ENCODE measurements at places on chromosomes 11 and 22.

- no peak for DNase-seq
Observed at GRCh38 chr11:133386262-133386661, 146.0 kb downstream of the OPCML start.

DNA sequence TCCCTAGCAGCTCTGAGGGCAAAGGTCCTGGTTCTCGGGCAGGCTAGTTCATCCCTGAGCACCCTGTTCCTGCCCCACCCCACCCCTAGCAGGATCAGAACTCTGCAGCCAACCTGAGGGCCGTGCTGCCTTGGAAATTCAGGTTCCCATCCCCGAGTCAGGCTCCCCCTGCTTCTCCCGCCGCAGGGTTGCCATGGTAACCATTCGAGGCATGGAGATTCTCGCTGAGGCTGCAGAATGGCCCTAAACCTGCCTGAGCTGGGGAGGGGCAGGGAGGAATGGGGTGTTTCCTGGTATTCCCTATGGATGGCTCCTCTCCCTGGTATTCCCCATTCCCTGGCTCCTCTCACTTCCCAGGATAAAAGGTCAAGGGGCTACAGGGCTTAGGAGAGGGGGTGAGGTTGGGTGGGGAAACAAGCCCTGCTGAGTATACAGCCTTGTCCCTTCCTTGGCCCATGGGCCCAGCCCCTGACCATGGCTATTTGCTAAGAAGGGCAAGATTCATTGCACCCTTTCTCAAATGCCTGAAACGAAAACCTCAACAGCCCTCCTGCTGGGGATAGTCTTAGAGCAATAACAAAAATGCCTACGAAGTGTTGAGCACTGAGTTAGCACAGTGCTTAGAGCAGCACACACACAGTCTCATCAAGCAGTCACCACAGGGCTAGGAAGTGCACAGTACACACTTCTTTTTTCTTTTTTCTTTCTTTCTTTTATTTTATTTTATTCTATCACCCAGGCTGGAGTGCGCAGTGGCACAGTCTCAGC lies 58.7 kb downstream of the CHST1 start:
- DNase-seq = no peak

DNA sequence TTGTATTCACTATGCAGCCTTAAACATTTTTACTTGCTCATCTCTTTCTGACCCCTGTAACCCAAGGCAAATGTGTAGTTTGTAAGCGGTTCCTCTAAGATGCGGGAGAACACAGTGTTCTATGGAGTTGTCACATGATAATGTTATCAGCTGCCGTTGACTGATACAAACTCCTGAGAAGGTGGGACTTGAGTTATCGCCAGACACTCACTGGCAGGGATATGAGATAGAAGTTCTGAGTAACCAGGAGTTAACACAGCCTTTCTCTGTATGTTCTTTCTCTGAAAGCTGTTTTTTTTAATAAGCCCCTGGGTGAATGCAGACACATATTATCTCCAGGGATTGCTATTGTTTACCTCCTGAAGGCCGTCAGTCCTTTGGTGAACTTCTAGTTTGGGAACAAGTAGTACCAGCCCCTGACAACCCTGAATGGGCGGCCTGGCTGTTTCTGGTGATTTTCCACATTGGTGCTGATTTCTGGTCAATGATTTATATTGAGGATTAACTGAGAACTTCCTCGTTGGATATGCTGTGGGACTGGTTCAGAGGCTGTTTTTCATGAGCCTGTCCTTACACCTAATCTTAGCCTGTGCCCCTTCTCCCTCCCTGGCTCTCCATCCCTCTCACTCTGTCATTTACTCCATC lies 155.3 kb upstream of the RASSF10 start:
- no peak for DNase-seq

DNA sequence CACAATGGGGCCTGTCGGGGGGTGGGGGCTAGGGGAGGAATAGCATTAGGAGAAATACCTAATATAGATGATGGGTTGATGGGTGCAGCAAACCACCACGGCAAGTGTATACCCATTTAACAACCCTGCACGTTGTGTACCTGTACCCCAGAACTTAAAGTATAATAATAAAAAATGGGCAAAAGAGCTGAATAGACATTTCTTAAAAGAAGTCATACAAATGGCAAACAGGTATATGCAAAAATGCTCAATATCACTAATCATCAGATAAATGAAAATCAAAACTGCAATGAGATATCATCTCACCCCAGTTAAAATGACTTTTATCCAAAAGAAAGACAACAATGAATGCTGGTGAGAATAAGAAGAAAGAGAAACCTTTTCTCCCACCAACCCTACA lies 363.7 kb upstream of the MPPED2 start:
- no peak for DNase-seq

- DNase-seq = no peak
Observed at GRCh38 chr11:18927550-18928322, 11.5 kb downstream of the MRGPRX1 start.

GRCh38 chr11:5301846-5302245 lies at the start of gene OR51B4:
Gene OR51B4, minus strand, starts transcription at chr11:5301946. Its CDS starts 0 bp downstream, at chr11:5301946.
- DNase-seq = no peak

GRCh38 chr22:27984001-27984695 lies 65.1 kb upstream of the PITPNB start:
- DNase-seq = no peak

- DNase-seq = peak; percentile 80
Observed at GRCh38 chr11:10716122-10716521, 22.6 kb upstream of the IRAG1 start.

GRCh38 chr11:8375932-8376331 lies 112.3 kb upstream of the LMO1 start:
- DNase-seq = no peak

DNA sequence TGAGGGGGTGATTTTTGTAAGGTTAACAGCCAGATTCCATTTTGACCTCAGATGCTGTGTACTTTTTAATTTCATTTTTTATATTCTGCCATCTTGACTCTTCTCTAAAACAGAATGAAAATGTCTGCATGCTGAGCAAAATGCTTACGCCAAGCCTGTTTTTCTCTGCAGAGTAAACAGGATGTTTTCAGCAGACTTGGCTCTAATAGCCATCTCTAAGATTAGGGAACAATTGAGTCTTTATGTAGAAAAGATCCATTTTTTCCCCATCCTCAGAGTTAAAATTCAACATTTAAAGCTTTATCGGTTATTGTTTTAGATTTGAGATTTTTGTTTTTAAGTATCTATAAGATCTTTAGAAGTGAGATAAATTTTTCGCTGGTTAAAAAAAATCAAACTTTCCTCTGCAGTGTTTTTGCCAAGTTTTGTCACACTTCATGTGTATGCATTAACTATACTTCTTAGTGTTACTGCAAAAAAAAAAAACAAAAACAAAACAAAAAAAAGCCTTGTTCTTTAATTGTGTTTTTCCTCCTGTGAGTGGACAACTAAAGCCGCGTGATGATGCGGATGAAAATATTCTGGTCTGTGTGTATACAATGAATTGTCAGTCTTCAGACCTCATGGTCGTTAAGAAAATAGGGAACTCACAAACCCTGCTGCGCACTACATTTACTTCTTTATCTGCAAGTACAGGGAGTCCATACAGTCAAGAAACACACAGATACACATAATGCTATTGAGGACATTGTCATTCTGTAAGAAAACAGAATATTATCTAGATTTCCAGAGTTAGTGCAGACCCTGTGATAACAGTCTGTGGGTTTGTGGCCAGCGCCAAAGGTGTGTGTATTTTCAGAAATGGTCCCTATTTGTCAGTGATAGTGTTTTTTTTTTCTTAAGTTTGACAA lies 17.5 kb upstream of the ADSL start:
- DNase-seq = no peak

DNA sequence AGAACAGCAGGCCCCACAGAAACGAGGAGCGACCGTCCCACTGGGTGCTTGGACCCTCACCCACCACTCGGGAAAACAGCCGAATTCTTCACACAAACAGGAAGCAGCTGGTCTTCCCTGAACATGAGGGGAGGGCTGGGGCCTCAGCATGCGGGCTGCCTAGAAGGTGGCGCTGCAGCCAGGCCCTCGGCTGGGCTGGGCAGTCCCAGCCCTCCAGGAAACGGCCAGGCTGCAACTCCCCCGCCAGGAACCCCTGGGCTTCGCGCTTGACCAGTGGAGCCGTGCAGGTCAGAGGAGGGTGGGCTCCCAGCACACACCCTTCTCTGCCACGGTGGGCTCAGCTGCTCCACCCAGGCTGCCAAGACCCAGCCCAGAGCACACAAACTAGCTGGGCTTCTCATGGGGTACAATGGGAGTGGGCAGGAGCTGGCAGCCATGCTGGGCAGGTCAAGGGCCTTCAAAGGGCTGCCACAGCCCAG lies 29.6 kb downstream of the IGF2 start:
- no peak for DNase-seq

GRCh38 chr11:72635933-72636332 lies 38.3 kb downstream of the PDE2A start:
- DNase-seq = peak; percentile 10

DNA sequence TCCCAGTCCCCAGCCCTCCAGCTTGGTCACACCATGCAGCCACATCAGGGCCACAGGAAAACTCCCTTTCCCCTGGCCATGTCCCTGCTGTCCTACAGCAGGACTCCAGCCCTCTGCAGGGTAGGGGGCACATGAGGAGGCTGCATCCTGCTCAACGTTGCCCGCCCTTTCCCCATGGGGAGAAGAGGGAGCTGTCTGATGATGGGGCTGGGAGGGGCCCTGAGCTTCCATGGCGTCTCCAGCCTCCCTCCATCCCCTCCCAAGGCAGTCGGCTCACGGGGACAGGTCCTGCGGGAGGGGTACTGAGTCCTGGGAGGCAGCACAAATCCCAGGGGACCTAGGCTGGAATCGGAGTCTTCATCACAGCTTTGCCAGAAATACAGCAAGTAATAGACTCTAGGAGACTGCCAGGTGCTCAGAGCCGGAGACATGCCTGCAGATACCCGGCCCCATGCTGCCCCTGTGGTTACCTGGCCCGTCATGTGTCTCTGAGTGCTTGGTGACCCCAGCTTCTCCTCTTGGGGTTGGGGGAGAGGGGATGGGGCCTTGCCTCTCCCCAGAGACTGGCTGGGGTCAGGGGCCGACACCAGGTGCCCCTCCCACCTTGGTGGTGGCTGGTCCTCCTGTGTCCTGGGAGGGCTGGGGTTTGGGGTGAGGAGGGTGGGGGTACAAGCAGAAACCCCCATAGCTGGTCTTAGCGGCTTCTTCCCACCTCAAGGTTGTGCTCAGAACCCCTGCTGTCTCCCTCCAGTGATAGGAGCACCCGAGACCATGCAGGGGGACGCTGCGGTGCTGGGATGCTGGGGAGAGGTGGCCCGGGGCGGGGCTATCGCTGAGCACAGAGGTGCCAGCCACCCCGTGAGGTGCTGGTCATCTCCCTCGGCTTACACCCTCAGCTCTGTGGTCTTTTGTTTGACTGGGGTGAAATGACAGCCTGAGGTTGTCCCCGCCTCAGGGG lies 2.3 kb downstream of the MRGPRE start:
- DNase-seq = no peak

DNA sequence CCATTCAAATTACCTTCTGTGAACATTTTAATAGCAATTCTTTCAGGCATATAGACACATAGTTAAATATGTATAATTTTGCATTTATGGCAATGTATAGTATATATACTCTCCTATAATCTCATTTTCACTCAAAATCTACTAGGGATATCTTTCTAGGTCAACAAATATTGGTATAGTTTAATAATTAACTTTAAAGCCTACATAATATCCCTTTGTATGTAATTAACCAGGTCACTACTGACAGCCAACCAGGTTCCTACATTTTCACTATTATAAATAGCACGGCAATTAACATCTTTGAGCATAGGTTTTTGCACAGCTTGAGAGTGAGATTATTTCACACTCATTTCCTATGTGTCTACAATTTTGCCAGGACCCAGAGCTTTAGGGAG lies 15.8 kb downstream of the OR2AG2 start:
- DNase-seq = no peak

DNA sequence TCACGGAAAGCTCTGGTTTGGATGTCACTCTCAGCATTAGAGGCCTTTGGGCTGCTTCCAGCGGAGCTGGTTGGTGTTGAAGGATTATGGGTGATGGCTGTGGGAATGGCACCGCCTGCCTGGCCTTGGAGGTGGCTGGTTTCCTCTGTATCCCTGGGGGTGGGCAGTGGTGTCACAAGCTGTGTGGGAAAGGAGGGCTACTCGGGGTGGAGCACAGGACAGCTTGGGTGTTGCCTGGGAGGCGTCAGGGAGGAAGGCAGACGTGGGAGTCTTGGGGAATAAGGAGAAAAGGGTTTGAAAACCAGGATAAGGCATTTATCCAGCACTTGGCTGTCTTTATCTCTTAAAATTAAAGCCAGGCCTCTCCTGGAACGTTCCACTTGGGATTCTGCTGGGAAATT lies 71.8 kb downstream of the ADAMTS15 start:
- DNase-seq = no peak

DNA sequence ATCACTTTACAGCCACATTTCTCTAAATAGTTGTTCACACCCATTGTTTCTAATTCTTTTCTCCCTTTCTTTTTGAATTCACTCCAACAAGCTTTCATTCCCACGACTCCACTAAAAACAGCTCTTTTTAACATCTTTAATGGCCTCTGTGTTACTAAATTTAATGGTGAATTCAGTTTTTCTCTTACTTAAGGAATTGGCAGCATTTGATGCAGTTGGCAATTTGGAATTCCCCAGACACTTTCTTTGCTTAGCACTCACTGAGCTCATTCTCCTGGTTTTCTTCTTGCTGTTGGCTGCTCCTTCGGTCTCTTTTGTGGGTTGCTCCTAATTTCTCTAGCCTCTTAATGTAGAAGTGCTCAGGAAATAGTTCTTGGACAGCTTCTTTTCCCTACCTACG lies 40.5 kb upstream of the OR9Q1 start:
- no peak for DNase-seq

DNA sequence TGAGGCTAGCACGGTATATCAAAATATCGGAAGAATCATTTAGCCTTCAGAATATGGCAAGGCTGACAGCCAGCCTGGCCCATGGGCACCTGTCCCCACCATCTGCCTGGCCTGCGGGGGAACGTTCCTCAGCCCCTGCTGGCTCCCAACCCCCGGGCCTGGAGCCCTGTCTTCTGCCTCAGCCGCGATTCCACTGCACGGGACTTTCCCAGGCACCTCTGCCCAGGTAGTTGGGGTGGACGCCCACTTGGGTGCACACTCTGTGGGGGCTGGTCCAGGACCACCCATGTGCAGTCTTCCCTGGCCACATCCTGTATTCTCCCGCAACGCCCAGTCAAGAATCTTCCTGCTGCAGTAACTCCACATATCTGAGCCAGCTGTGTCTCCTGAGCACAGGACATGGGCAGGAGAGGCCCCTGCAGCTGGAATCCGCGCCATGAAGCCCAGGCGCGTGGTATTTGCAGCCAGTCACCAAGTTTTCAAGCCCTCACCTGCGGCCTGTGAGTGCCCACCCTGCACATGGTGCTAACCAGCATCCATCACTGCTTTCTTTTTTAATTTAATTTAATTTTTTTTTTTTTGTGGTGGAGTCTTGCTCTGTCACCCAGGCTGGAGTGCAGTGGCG lies 77.9 kb downstream of the KCNQ1 start:
- no peak for DNase-seq

GRCh38 chr11:27281740-27282590 lies 81.0 kb downstream of the CCDC34 start:
- DNase-seq = peak; percentile 96

Data from fibroblast of skin of back (primary cell).